Stimulated activated CD4-positive, alpha-beta T cell treated with anti-CD3 and anti-CD28 coated beads, Interleukin-2, amount 100 ng/mL, for 24 hours (primary cell): ENCODE measurements at places on chromosomes 2 and 18.

DNA sequence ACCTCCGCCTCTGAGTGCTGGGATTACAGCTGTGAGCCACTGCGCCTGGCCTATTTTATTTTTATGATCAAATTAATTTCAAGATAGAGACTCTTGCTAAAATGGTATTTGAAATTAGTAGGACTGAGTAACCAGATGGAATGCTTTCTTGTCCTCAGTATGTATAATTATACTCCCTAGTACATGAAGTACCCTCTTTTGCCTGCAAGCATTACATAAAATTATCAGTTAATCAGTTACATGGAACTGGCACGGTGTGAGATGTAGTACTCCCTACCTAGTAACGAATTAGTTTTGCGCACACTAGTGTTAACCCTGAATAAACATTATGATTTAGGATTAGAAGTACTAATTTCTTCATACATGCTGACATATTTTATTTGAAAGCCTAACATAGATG, 41.6 kb downstream of the RBBP8 start:
- no peak for DNase-seq

- DNase-seq: no peak
Measured at GRCh38 chr2:147450661-147451510, 393.9 kb upstream of the ACVR2A start.

- no peak for DNase-seq
Measured at GRCh38 chr2:235726554-235726953, 232.7 kb downstream of the AGAP1 start.

- DNase-seq: no peak
Measured at GRCh38 chr2:104875262-104875661, 21.3 kb downstream of the POU3F3 start.

DNA sequence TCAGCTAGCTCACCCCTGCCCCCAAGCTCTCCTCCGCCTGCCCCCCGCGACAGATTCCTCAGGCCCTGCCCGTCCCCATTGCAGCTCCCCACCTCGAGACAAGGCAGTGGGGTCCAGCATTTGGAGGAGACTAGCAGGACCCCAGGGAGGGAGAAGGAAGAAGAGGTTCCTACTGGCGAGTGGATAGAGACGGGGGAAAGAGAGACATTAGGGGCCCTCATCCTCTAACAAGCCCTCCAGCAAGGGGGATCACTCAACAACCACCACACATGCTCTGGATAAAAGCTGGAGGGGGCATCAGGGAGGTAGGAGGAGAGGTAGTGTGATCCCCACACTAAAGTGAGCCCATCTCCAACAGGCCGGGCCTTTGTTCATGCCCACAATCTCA, 8.9 kb upstream of the TNS1 start:
- no peak for DNase-seq

DNA sequence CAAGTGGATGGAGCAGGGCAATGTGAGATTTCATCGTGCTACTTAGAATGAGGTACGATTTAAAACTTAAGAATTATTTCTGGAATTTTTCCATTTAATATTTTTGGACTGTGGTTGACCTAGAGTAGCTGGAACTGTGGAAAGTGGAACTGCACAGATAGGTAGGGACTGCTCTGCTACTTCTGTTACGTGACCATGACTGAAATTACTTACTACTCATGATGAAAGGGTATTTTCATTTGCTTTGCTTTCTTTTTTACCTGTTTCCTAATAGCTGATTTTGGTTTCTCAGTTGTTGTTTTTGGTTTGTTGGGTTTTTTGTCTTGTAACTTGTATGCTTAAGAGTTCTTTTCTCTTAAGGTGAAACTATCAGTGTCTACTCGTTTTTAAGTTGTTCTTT, 11.4 kb downstream of the UBE2E3 start:
- no peak for DNase-seq

- no peak for DNase-seq
Measured at GRCh38 chr18:59911600-59911999, 11.8 kb downstream of the PMAIP1 start.

DNA sequence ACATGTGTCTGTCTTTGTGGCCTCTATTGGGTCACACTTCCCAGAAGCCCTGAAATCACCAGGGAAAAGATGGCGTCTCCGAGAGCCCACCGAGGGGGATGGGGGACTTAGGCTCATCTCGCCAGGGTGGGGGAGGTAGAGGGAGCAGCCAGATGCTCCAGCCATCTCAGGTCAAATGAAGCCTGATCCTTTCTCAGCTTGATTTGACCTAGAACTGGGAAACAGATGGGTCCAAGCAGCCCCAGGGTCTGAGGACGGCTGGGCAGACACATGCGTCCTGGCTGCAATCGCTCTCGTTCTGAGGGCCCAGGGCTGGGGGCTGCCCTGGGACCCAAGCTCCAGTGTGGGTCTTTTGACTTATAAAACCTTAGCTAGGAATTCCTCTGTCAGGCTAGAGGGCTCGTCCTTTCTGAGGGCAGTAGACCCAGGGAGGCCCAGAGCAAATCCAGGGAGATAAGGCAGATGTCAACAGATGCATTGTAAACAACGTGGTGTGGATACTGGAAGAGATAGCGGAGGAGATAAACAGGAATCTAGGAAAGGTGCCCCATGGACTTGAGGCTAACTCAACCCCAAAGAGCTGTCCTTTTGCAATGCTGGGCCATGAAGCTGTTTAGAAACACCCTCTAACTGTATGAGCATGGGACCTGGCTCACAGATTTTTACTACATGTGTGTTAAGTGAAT, 127.7 kb downstream of the MYCN start:
- no peak for DNase-seq
